ENCODE measurements at places on chromosomes 3 and 15.
A peak's percentile ranks its signal among the peaks of the same experiment; 100 is the strongest.

DNA sequence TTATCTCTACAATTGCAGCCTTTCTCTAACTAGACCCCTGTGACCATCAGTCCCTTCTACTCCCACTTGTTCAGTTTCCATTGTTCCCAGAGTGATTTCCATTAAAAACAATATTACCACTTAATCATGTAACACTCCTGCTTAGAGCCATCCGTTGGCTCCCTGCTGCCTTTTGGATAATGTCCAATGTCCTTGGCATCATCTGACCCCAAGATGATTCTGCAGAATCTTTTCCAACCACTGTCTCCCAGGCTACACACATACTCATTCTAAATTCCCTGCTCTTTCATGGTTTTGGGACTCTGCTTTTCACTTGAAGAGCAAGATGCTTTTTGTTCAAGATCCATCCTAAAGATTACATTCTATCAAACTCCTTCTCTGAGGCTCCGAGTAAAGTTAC is 7.1 kb downstream of the KCNH8 start:
- H3K36me3 ChIP-seq: no peaks in the 10 kb centered on the region
- H3K27me3 ChIP-seq: peaks cover 6% of the 10 kb centered on the region
- H3K27ac ChIP-seq: no peak overlapping the region
- no peak overlapping the region for H3K4me3 ChIP-seq
- DNase-seq: no peak

DNA sequence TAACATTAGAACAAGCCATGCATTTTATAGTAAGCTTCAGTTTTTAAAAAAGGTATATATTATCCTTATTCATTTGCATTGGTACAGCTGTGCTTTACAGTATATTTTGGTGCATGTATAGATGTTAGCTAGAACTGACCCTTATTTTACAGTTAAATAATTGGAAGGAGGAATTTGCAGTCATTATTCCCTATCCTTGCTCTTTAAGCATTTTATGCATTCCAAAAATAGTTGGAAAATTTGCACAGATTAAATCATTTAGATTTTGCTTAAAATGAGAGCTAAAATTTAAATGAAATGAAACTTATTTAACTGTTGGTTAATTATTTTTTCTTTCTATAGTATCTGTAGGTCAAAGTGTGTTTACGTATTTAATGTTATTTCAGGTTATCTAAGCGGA is 667.1 kb downstream of the NAALADL2 start:
- peaks cover 2% of the 10 kb centered on the region for H3K36me3 ChIP-seq
- H3K4me1 ChIP-seq: peaks cover 16% of the 10 kb centered on the region
- peak overlapping the region; percentile 61 for H3K4me3 ChIP-seq

DNA sequence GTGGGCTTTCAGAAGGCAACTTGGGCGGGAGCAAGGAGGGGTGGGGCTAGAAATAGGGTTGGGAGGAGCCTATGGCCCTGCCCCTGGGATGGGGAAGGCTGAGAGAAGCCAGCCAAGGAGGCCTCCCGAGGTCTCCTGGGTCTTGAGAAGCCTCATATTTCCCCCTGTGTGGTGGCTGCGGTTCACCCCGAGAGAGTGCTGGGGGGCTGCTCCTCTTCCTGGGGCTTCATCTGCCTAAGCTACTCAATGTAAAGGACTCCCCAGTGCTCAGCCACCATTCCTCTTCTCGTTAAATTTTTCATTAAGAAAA is 174.3 kb downstream of the SMAD6 start:
- peak; percentile 35 for DNase-seq
- H3K27ac ChIP-seq: no peak overlapping the region
- no peaks in the 10 kb centered on the region for H3K36me3 ChIP-seq
- H3K4me3 ChIP-seq: no peak overlapping the region
- no peaks in the 10 kb centered on the region for H3K27me3 ChIP-seq

DNA sequence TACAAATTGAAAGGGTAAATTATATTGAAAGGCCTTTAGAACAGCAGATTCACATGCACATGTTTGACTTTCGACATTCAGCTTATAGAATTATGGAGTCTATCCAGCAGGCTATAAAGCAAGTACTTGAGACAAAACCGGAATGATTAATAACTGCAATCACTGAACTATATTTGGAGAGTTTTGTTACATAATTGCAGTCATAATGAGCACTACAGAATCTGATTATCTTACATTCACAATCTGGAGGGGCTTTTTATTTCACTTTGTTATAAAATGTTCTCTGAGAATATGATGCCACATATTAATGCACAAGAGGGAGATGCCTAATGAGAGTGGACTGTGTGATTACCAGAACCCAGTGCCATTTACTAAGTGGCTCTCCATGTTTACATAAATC is 64.3 kb downstream of the NSUN3 start:
- no peaks in the 10 kb centered on the region for H3K27me3 ChIP-seq
- H3K4me1 ChIP-seq: peaks cover 15% of the 10 kb centered on the region
- no peak for DNase-seq

GRCh38 chr15:31160297-31160696 is 58.8 kb upstream of the TRPM1 start:
- DNase-seq: no peak
- no peak overlapping the region for H3K27ac ChIP-seq
- H3K27me3 ChIP-seq: no peaks in the 10 kb centered on the region
- H3K4me1 ChIP-seq: peaks cover 27% of the 10 kb centered on the region
- H3K4me3 ChIP-seq: no peak overlapping the region

All from mesothelial cell of epicardium (in vitro differentiated cells).